ENCODE measurements at places on chromosomes 11 and 22.

GRCh38 chr22:23070418-23071229 lies at the start of gene GNAZ:
Gene GNAZ (plus strand): TSS chr22:23070519. CDS start chr22:23095696, 25,177 bp downstream.
- no peak for DNase-seq

- peak; percentile 37 for DNase-seq
These were observed 3.1 kb upstream of the COMMD9 start for GRCh38 chr11:36292311-36292722.

- DNase-seq: no peak
These were observed 58.3 kb downstream of the TYR start for GRCh38 chr11:89235976-89236375.

GRCh38 chr11:121154486-121155314 lies 53.7 kb downstream of the TECTA start:
- no peak for DNase-seq

DNA sequence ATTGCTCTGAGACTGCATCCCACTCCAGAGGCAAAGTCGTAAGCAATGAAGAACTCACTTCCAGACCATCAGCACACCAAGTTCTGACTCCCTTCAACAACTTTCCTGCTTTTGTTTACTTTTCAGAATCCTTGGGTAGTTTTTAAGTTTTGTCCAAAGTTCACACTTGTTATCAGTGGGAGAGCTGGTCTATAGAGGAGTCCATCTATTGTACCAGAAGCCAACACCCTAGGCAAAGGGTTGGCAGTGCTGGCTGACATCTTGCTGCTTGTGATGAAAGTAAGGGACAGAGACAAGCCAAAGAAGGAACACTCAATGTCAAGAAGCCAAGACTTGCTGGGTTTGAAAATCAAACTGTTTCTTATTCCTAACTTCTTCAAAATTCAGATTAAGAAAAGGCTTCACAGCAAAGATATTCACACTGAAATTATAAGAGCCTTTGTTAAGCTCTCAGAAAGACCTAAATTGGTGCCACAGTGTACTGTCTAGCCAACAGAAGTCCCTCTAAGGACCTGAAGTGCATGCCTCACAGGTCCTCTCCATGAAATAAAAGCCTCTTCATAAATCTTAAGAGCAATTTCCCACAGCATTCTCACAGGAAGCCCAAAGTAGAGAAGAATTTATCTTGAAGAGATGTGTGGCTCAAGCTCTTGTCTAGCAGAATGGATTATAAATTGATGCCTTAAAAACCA lies 21.5 kb upstream of the LINC01488 start:
- no peak for DNase-seq

All from NCI-H510A treated with DMSO at 0.1 percent for 48 hours (cell line).